ENCODE measurements at places on chromosomes 6 and 20. TPM values are rescaled to one million over a fixed set of nuclear protein-coding genes. Genes with fewer than 3 reads are reported as not detected.

The PPP1R3G gene
- total RNA-seq: 2.2 TPM

The THBS2 gene
- total RNA-seq: 0.03 TPM

The NRSN2 gene
- total RNA-seq: 59.8 TPM

The VNN1 gene
- 0.15 TPM for total RNA-seq

The PRR18 gene
- 0.15 TPM for total RNA-seq

The SDCBP2 gene
- total RNA-seq: 1.4 TPM
